ENCODE measurements at places on chromosomes 4 and X.

DNA sequence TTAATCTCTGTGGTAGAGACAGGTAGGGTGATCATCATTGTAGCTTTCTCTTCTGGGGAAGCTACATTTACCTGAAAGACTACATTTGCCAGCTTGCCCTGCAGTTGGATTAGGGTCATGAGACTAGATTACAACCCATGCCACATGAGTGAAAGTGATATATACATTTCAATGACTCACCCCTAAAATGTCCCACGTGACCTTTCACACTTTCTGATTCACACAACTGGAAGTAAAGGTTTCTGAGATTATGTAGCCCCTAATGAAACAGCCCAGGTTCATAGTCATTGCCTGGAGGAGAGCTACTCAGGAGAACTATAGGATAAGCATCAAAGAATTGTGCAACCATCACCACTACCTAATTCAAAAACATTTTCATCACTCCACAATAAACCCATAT lies 17.8 kb downstream of the PDCL2 start:
- DNase-seq: no peak

GRCh38 chr4:173252024-173252935 lies 81.9 kb downstream of the HMGB2 start:
- DNase-seq: no peak

GRCh38 chr4:20615486-20616260 lies 84.6 kb upstream of the PACRGL start:
- no peak for DNase-seq

- no peak for DNase-seq
Observed at GRCh38 chr4:95758001-95758400, 81.9 kb upstream of the PDHA2 start.

DNA sequence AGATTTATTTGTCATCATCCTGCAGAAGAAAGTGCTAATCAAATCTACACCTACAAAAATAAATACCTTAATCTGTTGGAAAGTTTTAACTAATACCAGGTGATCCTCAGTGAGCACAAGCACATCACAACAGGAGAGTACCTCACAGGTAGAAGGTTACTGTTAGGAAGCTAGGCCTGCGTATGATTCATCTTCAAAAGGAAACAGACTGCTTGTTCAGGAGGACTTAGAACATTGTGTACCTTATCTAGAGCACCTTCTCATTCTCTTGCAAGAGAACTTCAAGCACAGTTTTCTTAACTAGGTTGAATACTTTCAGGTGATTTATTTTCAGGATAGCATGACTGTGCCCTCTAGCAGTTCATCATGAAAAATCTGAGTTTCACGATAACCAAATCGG lies 54.2 kb downstream of the MND1 start:
- no peak for DNase-seq

GRCh38 chr4:123632693-123633030 lies 236.1 kb downstream of the SPRY1 start:
- no peak for DNase-seq

DNA sequence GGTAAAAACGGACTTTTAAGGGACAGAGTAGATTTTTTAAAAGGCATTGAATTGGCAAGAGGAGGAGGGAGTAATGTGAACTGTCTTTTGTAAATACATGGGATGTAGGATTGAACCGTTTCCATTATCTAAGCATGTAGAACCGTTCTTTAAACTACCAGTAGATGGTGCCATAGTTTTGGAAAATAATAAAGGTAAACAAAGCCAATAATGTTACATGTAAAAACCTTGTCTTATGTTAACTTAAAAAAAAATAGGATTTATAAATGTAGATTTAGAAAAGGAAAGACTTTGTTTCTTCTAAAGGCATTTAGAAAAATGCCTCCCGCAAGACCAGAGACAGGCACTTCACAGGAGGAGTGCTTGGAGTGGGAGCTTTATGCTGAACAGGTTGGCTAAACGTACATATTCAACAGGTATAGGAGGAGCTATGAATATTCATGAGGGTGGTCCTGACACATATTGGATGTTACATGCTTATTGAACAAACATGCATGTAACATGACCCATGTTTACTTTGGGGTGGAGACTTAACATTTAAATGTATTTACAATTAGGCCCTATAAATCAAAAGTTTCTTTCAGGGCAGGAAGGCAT lies 45.5 kb upstream of the FAM241A start:
- no peak for DNase-seq

- DNase-seq: no peak
Observed at GRCh38 chr4:101981756-101982155, 191.2 kb downstream of the BANK1 start.

GRCh38 chrX:65488495-65488894 lies 46.1 kb downstream of the LAS1L start:
- no peak for DNase-seq

GRCh38 chr4:185276036-185276435 lies 66.6 kb downstream of the SNX25 start:
- no peak for DNase-seq

- no peak for DNase-seq
Observed at GRCh38 chr4:39020130-39020529, 12.1 kb downstream of the TMEM156 start.

DNA sequence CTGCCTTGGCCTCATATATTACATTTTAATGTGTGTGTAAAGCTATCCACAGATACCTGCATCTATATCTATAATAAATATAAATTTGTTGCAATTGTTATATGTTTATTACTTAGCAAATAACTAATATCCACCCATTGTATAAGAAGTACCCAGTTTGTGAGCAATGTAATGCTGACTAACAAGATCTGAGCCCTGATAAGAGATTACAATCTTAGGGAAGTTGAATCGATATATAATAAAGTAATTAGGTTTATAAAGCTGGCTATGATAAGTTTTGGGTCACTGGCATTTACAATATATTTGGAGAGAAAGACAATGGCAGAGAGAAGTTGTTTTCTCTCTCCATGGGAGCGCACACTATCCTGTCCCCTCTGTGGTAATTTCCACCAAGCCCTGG lies 280.6 kb downstream of the NR3C2 start:
- DNase-seq: no peak

DNA sequence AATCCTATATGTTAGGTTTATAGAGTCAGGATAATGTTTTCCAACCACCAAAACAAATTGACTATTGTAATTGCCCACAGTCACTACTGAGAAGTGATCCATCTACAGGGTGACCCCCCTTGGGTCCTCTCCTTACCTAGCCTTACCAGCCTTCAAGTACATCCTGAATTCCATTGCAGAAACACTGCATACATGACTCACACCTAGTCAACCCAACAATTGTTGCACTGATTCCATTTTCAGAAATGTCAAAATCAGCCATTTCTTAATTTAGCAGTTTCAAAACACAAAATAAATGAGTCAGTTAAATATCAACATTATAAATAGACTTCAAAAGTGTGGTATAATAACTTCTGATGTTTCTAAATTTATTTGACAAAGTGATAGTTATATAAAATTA lies 106.3 kb upstream of the TNIP3 start:
- DNase-seq: no peak

DNA sequence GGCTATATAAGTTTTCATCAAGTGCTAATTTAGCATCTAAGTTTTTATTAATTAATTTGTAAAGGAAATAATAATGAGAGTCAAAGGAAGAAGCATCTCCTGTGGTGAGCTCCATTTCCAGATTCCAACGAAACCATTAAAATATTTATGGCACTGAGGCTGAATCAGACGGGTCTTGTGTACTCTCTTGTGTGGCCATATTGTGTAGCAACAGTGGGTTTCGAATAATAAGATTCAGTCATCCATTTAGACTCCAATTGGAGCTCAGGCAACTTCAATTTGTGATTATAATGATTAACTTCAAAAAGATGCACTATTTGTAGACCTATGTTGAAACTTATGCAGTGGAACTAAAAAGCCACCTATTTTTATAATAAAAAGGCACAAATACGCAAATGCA lies 82.4 kb downstream of the SNCA start:
- no peak for DNase-seq

- no peak for DNase-seq
Observed at GRCh38 chrX:123193101-123193500, 9.0 kb downstream of the GRIA3 start.

GRCh38 chrX:53263597-53264094 lies 17.7 kb downstream of the IQSEC2 start:
- DNase-seq: no peak

DNA sequence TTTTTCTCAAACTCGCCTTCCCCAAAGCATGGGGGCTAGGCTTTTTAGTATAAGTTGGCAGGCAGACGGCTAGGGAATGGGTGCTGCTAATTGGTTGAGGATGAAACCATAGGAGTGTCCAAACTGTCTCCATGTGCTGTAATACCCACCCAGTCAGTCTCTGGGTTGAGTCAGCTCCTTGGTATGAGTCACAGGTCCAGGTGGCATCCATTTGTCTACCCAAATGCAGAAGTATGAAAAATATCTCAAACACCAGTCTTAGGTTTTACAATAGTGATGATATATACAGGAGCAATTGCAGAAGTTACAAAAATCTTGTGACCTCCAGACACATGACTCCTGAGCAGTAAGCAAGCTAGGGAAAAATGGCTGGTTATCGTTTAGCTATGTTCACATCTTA lies 27.4 kb upstream of the CCSER1 start:
- DNase-seq: no peak

DNA sequence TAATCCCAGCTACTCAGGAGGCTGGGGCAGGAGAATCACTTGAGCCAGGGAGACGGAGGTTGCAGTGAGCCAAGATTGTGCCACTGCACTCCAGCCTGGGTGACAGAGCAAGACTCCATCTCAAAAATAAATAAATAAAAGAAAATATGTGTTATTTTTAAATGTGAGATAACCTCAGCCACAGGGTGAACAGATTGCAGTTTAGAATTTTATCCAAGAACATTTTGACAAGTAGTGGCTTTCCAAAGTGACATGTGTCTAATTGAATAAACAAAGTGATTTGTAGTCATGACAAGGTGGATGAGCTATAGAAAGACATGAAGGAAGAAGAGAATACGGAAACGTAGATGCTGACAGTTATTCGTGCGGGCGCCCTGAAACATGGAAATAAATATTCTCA lies 176.1 kb downstream of the DCTD start:
- no peak for DNase-seq

DNA sequence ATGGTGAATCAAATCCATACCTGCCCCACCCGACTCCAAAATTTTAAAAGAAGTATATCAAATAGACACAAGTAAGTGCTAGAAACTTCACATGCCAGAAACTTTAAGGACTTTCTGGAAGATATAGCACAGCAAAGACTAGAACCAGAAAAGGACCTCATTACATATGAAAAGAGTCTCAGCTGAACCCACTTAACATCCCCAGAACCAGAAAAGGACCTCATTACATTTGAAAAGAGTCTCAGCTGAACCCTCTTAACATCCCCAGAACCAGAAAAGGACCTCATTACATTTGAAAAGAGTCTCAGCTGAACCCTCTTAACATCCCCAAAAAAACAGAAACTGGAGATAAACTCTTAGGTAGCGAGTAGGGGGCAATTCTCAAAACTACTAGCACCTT lies 32.3 kb downstream of the STPG2 start:
- DNase-seq: no peak

DNA sequence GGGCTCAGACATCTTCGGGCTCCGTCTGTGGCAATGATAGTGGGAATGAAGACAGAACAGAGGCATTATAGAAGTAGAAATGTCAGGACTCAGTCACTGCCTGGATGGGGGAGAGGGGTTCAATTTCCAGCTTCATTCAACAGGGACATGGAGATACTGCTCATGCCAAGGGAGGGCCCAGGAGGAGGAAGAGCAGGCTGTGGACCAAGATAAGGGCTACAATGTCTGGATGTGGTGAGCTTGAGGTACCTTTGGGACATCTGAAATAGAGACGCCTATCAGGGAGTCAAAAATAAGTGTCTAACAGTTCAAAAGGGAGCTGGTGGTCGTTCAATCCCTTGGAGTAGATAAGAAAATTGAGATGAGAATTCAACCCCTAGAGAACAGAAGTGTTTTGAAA lies 34.5 kb downstream of the ELF4 start:
- DNase-seq: no peak

- no peak for DNase-seq
Observed at GRCh38 chr4:28555866-28556265, 1695.2 kb downstream of the STIM2 start.

- no peak for DNase-seq
Observed at GRCh38 chr4:47451657-47452056, 11.8 kb downstream of the COMMD8 start.

DNA sequence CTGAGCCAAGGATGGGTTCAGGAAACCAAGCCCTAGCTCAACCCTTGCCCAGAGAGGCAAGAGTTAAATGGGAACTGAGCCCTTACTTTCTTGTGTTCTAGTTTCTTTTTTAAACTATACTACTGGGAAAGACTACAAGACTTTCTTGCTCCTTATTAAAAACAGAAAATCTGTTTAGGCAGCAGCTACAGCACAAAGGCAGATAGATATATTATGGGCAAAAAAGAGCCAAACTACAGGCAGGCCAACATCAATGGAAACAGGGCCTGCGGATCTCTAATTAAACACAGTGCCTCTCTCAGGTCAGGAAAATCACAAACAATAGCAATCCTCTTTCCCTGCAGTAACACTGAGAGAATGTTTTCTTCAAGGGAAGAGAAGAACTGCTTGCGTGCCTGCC lies 226.0 kb downstream of the LDB2 start:
- no peak for DNase-seq

GRCh38 chrX:130895299-130895698 lies 7.7 kb downstream of the ENOX2 start:
- DNase-seq: no peak

GRCh38 chr4:76716658-76717057 lies 181.3 kb downstream of the SOWAHB start:
- DNase-seq: no peak

Measured in C1 segment of cervical spinal cord (tissue), 14 donors.